Lower leg skin (tissue), 4 donors: ENCODE measurements at places on chromosomes 11 and 22.

GRCh38 chr11:82815406-82815805 is 81.7 kb upstream of the FAM181B start:
- no peak for DNase-seq

- DNase-seq, result no peak
Observed at GRCh38 chr22:44289414-44290171, 23.2 kb downstream of the SHISAL1 start.

DNA sequence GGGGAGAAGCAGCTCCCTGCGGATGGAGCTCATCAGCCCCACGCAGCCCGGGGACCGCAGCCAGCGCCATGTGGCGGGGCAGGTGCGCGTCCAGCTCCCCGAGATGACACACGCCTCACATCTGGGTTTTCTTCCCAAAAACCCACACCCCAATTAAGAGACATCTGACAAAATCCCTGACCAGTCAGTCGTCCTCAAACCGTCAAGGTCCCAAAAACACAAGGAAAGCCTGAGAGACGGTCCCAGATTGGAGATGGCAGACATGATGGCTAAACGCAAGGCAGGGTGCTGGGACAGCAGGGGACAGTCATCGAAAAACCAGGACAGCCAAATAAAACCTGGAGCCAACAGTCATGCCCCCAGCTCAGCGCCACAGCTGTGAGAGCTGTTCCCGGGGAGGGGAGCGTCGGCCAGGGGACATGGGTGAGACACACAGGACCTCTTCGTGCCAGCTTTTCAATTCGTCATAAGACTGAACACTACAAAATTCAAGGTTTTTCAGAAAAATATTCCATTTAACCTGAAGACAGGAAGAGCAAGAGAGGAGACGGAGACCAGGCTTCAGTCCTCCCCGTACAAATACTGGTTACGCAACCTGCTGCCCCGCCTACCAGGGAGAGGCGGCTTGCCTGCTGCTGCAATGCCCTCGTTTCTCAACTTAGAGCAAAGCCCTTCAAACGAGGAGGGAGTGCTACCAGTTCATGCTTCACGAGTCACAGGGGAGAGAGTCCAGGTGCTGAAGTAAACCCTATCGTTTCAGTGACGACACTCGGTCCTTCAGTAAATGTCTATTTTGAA is 10.5 kb downstream of the TOLLIP start:
- peak; percentile 88 for DNase-seq

DNA sequence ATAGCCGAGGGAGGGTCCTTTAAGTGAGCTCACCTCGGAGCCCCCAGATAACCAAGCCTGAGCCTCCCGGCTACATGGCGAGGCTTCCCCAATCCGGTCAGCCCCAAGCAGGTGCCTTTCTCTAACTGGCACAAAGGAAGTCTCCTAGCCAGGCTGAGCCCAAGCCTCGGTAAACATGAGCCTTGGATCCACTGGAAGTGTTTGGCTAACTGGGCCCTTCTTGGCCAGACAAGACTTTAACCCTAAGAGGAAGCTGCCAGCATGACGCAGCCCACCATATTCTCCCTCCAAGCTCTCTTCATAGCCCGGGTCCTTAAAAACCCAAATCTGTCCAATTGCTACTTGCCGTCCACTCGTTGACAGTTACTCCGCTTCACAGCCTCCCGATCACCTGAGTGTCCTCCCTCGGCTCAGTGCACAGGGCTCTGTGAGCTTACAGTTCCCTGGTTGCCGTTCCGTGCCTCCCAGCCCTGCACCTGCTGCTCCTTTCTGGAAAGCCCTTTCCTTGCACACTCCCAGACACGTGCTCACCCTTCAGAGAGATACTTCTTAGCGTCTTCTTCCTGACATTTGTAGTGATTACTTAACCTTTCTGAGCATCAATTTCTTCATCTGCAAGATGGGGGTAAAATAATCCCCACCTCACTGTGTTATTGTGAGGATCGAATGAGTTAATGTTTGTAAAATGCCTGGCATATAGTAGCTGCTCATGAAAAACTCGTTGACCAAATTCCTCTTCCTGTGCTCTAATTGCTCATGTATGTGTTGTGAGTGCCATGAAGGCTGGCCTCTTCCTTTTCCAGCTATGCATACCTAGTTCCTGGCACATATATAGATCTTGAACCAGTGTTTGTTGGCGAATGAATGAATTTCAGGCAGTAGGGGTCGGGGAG is 25.6 kb downstream of the TXN2 start:
- no peak for DNase-seq

DNA sequence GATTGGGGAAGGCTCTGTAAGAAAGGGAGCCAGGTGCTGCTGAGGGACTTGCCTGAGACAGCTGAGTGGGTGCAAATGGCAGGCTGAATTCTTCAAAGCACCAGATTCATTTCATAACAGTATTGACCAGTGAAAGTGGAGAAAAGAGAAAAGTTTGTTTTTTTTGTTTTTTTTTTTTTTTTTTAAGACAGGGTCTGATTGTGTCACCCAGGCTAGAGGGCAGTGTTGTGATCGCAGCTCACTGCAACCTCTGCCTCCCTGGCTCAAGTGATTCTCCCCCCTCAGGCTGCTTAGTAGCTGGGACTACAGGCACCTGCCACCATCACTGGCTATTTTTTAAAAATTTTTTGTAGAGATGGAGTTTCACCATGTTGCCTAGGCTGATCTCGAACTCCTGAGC is 494.0 kb downstream of the MIAT start:
- no peak for DNase-seq

GRCh38 chr11:13717331-13717730 is 48.9 kb downstream of the FAR1 start:
- no peak for DNase-seq

DNA sequence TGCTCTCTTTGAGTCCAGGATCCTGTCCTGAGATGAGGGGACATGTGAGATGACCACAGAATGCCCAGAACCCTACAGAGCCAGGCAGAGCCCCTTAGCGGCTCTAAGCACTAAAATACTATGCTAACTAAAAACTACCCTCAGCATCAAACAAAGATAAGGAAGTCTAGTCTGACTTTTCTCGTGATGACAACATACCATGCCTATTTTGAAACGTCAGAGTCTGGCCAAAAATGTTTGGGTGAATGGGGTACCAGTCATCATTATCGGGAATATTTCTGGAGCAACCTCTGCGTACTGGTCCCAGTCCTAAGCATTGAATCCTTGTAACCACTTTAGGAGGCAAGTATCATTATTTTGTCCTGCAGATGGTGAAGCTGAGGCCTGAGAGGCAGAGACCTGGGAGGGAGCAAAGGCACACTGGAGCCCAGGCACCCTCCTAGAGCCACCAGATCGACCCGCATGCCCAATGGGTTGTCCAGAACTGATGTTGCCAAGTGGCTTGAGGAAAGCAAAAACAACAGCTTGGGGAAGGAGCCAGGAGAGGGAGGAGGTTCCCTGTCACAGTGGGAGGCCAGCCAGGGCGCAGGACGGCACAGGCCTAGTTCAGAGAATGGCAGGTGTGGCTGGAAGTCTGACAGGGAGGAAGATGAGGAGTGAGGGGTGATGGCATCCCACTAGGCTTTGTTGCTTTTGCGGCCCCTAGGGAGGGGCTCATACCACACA is 7.2 kb upstream of the OSM start:
- DNase-seq, result no peak

DNA sequence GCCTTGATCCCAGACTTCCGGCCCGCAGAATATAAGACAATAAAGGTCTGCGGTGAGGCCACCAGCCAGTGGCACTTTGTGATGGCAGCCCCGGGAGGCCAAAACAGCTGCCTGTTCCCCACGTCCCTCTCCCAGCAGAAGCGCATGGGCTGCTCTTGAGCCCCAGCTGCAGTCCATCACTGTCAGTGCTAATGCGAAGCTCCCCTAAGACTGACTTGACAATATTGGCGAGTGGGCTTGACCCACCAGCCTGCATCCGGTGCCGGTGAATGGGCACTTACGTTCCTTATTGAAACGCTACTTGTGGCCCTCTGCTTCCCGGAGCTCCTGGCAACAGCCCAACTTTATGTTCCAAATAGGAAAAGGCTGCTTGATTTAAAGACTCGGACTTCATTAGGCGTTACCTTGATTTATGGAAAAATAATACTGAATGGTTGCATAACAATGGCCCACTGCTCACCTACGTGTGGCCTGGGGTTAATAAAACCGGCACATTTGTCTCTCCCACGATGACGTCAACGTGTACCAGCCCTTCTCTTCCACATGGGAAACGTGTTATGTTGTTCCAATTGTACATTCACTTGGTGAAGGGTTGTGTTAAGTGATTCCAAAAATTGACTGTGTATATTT is 93.4 kb upstream of the SEPTIN5 start:
- no peak for DNase-seq

DNA sequence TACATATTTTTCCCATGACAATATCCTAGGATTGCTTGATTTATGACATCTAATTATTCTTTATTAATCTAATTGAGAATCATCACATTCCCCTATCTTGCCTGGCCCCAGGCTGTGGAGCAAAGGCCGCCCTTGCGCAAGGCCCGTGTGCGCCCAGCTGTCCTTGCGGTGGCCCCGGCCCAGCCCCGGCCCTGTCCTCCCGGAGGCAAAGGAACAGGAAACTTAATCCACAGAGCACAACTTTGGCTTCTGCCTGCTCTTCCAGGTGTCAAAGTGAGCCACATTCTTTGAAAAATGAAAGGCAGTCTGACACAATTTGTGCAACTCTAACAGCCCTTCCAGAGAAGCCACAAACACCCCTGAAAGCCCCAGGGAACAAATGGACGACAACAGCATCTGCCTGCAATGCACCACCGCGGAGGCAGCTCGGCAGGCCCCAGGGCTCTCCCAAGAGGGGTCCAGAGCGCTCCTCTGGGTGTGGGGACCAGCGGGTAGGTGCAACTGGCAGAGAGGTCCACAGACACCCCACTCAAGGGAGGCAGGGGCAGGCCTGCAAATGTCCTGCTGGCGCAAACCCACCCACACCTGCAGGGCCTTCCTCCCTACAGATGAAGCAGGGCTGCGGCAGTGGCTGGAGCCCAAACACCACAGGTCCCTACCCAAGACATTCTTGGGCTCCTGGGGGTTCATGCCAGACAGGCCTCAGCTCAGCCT is 30.3 kb downstream of the GNB1L start:
- peak; percentile 66 for DNase-seq
